Vagina (tissue), 2 donors: ENCODE measurements at places on chromosomes 7 and 10. TPM values are rescaled to one million over a fixed set of nuclear protein-coding genes. Genes with fewer than 3 reads are reported as not detected.

The AGBL3 gene
- total RNA-seq = 4.9 TPM

GRCh38 chr10:129743738-129744133 is 220.3 kb downstream of the EBF3 start:
- H3K27me3 ChIP-seq = no peaks in the 10 kb centered on the region
- no peaks in the 10 kb centered on the region for H3K4me1 ChIP-seq
- DNase-seq = peak; percentile 72
- no peak overlapping the region for H3K4me3 ChIP-seq
- no peak overlapping the region for H3K27ac ChIP-seq

DNA sequence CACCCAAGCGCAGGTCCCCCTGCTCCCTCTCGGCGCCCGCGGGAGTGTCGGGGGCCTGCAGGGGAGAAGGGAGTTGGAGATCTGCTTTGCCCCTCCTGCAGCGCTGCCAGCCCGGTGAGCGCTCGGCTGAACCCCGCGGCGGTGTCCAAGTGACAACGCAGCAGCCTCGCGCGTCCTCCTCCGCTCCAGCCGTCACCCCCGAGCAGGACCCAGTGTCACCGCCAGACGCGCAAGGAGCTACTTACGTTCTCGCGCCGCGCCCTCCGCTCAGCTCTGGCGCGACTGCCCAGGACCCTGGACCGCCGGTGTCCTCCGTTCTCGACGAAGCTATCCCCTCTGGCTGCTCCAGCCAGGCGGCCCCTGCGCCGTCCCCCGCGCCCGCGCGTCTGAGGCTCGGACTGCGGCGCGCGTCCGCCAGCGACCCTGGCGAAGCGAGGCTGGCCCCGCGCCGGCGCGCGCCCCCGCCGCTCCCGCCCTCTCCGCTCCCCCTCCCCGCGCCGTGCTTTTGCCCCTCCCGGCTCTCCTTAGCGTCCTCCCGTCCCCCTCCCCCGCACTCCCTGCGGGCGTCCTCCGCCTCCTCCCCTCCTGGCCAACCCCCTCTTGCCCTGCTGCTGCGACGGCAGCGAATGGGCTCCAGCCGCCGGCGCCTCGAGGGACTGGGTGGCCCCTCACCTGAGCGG is at the start of gene NRCAM:
TSS of gene NRCAM (minus strand) at position 439 of the 680 bp plus-strand sequence. CDS start 216,372 bp downstream, outside the sequence.
- no peak for DNase-seq
- no peaks in the 10 kb centered on the region for H3K27me3 ChIP-seq
- H3K4me3 ChIP-seq = peak within 1 kb of the TSS; percentile 56

GRCh38 chr10:109433434-109433833 is 489.9 kb downstream of the XPNPEP1 start:
- H3K27ac ChIP-seq = no peak overlapping the region
- H3K4me1 ChIP-seq = no peaks in the 10 kb centered on the region
- no peak overlapping the region for H3K4me3 ChIP-seq
- DNase-seq = no peak
- H3K27me3 ChIP-seq = no peaks in the 10 kb centered on the region

DNA sequence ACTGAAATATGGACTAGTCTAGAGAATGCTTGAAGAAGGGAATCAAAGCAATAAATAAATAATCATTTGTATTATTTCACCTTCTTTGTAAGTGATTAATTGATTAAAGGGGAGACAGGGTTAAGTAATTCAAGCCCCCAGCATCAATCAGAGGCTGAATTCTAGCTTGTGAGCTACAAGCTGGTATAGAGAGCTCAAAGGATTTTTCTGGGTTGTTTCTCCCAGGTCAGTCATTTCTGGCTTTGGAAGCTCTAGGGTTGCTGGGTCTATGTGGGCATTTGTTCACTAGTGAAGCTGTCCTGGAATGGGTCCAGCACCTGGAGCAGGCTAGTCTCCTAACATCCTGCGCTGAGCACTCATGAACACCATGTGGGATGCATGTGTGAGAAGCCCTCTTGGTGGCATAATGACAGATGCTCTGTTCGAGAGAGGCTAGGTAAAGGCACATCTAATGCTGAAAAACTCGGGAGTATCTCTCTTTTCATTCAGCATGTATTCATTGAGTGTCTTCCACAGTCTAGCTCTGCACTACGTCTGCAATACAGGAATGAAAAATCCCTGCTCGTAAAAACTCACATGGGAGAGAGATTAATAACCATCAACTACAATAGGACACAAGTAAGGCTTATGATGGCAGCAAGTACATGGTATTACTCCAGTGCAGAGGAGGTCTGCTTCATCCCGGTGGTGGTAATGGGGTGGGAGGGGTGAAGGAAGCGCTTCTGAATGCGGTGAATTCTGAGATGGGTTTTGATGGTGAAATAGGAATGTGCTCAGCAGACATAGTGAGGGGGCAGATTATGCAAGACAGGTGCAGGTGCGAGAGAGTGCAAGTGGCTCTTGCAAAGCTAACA is 68.0 kb upstream of the NRP1 start:
- no peak for DNase-seq
- no peaks in the 10 kb centered on the region for H3K27me3 ChIP-seq
- no peaks in the 10 kb centered on the region for H3K4me1 ChIP-seq
- H3K27ac ChIP-seq = no peak overlapping the region

- H3K4me1 ChIP-seq = no peaks in the 10 kb centered on the region
- no peak overlapping the region for H3K27ac ChIP-seq
- H3K36me3 ChIP-seq = no peaks in the 10 kb centered on the region
- DNase-seq = no peak
These were observed 101.5 kb downstream of the JCAD start for GRCh38 chr10:29957907-29958331.

GRCh38 chr10:816958-817357 is 114.5 kb downstream of the LARP4B start:
- no peak overlapping the region for H3K4me3 ChIP-seq
- no peaks in the 10 kb centered on the region for H3K4me1 ChIP-seq
- H3K27me3 ChIP-seq = no peaks in the 10 kb centered on the region
- H3K27ac ChIP-seq = no peak overlapping the region
- DNase-seq = no peak
- H3K36me3 ChIP-seq = peaks cover 64% of the 10 kb centered on the region

DNA sequence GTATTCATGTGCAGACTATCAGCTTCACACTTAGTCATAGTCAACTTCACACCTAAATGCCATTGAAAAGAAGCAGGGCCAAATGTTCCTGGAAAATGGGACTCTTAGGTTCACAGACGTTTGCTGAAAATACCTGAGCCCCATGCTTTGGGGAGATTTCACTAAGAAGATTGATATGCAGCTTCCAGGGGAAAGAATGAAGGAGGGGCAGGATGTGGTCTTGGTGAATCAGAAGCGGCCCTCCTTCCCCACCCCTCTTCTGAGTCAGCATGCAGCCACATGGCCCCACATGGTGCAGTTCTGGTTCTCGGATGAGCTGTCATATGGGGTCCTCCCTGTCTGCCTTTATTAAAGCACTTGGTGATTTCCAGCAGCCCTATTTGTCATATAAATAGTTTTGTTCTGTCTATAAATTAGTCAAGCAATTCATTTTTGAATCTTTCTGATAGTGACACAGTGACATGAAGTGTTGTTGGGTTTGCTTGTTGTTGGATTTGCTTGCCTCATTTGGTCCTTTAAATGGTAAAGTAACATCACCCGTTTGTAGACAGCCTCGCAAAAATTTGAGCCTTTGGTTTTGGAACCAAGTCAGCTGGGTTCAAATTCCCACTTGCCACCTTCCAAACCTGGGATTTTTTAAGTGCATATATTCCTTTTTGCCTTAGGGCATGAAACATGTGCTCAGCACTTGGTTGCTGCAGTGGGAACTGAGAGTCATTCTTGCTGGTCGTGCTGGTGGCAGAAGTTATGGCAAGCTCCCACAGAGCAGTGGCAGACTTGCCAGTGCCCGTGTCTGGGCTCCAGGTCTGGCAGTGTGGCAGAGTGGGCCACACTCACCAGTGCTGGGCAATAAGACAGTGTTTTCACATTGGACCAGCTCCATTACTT is 68.1 kb upstream of the CDK6 start:
- no peak for DNase-seq
- no peak overlapping the region for H3K27ac ChIP-seq
- H3K4me3 ChIP-seq = no peak overlapping the region
- no peaks in the 10 kb centered on the region for H3K36me3 ChIP-seq

GRCh38 chr10:78276139-78276538 is 242.5 kb downstream of the RPS24 start:
- H3K27me3 ChIP-seq = no peaks in the 10 kb centered on the region
- H3K4me1 ChIP-seq = peaks cover 6% of the 10 kb centered on the region
- H3K36me3 ChIP-seq = no peaks in the 10 kb centered on the region

DNA sequence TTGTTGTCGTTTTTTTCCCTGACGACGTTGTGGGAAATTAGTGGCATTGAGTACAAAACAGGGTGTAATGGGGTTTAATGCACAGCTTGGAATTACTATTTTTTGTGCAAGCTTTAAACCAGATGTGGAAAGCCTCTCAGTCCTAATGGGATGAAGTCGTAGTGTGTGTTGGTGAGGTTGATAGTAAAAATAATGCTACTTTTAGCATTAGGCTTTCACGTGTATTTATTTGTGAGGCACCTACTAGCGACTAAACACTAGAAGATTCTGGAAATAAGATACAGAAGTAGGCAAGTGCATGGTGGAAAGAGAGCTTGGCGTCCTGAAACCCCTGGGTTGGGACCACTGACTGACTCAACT is 588 bp upstream of the ORC5 start:
- H3K27ac ChIP-seq = peak overlapping the region; percentile 67
- no peaks in the 10 kb centered on the region for H3K27me3 ChIP-seq
- H3K4me1 ChIP-seq = peaks cover 25% of the 10 kb centered on the region
- peak overlapping the region; percentile 84 for H3K4me3 ChIP-seq
- H3K36me3 ChIP-seq = peaks cover 4% of the 10 kb centered on the region

DNA sequence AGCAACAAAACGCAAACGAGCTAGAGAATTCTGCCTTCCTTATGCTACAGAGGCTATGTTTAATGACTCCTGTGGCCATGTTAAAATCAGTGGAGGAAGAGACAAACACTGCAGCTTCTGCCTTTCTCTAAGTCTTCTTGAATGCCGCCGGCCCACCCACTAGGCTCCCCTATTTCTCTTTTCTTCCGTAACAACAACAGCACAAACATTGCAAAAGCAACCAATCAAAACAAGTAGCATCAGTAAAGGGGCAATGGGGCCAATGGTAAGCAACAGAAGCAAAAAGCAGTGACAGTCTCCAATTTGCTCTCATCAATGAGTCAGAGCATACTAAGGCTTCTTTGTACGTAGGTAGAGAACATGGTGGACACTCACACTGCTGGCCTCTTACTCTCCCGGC is 26.8 kb downstream of the DNAJC1 start:
- no peak overlapping the region for H3K27ac ChIP-seq
- no peak overlapping the region for H3K4me3 ChIP-seq
- H3K27me3 ChIP-seq = no peaks in the 10 kb centered on the region
- H3K4me1 ChIP-seq = no peaks in the 10 kb centered on the region
